ENCODE measurements at places on chromosomes 1 and 21.

- no peak for DNase-seq
Observed at GRCh38 chr1:33121728-33122127, 40.8 kb downstream of the AZIN2 start.

- no peak for DNase-seq
Observed at GRCh38 chr21:41707231-41707959, 59.5 kb downstream of the RIPK4 start.

DNA sequence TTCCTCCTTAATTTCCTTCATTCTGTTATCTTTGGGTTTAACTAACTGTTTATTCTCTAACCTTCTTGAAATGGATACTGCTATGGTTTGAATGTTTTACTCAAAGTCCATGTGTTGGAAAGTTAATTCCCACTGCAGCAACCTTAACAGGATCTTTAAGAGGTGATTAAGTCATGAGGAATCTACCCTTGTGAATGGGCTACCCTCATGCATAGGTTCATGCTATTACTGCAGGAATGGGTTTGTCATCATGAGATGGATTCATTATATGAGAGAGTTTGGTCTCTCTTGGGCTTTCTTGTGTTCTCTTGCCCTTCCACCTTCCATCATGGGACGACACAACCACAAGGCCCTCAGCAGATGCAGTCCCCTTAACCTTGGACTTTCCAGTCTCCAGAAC, 516.9 kb downstream of the ADGRL2 start:
- no peak for DNase-seq

- DNase-seq: no peak
Observed at GRCh38 chr1:203621559-203622262, 4.9 kb upstream of the ATP2B4 start.

DNA sequence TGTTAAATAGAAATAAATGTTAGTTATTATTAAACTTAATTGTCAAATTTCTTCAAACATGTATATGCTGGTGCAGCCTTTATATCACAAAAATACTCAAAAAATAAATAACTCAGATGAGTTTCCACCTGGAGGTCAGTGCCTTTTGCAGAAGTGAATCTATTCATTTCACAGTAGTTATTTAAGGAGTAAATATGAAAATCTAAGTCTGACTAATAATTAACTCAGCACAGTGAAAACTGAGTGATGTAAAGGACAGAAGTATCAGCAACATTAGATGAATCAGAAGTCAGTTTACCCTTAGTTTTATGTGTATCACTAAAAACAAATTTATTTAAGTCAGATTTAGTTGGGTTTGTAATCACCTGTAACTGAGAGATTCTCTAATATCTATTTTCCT, 2135.4 kb downstream of the MRPL39 start:
- DNase-seq: no peak

- DNase-seq: no peak
Observed at GRCh38 chr1:181347495-181348390, 135.6 kb upstream of the CACNA1E start.

DNA sequence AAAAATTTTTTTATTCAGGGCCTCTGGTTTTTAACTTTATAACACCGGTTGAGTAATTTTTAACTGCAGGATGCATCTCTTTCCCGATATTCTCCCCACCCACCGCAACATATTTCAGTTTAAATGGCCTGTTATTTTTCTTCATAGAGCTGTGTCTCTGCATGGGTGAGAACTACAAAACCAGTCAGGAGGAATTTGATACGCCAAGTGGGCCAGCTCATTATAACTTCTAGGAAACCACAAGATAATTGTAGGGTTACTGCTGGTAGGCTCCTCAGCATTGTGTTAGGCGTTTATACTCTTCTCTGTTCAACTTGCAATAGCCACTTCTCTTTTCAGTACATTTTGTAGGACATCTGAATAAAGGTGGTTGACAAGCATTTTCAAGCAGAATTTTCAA, 169.7 kb downstream of the PBX1 start:
- DNase-seq: no peak

DNA sequence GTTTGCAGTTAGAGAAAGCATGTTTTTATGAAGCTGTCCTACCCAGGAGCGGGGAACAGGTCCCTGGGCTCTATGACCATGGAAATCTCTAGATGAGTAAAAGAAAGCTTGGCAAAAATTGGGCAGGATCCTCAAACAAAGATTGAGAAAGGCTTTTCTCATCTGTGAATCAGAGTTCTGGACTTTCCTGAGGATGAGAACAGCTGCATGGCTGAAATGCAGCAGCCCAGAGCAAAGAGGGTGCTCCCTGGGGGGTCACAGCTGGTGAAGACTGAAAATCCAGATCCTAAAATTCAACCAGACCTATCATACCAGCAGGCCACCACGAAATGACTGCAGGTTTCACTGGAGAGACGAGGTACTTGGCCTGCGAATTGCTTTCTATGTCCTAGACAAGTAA, 65.7 kb upstream of the APP start:
- no peak for DNase-seq

DNA sequence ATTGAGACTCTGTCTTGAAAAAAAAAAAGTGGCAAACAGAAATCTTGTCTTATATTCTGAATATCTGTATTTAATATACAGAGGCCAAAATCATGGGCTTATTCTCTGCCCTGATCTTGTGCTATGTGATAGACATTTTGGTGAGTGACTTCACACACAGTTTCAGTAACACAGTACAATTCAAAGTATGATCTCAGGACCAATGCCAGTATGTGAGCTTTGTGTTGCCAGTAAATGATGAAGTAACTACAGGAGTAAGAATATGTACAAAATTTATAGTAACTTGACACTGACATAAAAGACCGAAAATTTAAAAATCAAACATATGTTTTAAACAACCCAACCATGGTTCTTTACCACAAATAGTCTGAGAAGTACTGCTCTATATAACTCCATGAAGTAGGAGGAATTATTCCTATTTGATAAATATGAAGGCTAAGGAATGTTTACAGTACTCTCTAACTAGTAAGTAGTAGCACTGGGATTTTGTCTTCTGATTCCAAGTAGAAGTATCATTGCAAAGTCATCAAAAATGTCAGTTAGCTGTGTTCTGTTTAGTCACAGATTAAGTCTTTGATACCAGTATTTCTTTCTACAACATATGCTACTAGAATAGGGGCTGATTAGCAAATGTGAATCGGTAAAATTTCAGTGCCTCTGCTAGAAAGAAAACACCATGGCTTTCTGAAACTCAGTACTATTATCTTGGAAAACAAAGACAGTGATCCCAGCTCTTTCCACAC, 25.3 kb downstream of the DPH5 start:
- no peak for DNase-seq

DNA sequence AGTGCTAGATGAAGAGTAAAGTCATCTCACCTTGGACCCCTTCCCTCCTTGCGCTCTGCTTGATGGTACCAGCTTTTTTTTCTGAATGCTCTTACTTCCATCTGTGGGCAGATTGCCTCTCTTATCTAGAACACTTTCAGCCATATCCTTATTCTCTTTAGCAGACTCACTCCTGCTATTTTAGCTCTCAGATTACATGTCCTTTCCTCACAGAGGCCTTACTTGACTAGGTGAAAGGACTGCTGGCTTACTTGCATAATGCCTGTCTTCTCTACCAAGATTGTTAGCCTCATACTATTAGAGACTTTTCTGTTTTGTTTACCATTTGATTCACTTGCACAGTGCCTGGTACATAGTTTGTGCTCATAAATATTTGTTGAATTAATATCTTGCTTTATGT, 9.3 kb downstream of the IFI44 start:
- DNase-seq: no peak

GRCh38 chr1:1554926-1555915, 14.8 kb upstream of the TMEM240 start:
- no peak for DNase-seq

DNA sequence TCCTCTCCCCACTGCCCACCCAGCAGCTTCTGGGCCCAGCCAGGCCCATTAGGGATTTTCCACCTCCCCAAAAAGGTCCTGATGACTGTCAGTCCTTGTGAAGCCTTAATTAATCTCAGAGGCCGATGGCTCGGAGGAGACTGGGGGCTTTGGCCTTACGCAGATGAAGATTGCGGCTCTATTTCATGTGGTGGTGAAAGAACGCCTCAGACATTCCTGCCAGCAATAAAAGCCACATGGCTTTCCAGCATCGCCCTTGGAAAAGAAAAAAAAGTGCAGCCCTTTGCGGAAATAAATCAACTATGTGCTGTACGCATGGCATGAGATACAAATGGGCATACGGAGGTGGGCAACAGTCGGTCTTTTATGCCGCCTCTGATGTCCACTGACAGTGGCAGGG, 6.6 kb upstream of the RUNX3 start:
- no peak for DNase-seq

- no peak for DNase-seq
Observed at GRCh38 chr1:9009438-9010370, 16.5 kb downstream of the SLC2A7 start.

- DNase-seq: no peak
Observed at GRCh38 chr1:4044967-4045366, 144.9 kb upstream of the C1orf174 start.

DNA sequence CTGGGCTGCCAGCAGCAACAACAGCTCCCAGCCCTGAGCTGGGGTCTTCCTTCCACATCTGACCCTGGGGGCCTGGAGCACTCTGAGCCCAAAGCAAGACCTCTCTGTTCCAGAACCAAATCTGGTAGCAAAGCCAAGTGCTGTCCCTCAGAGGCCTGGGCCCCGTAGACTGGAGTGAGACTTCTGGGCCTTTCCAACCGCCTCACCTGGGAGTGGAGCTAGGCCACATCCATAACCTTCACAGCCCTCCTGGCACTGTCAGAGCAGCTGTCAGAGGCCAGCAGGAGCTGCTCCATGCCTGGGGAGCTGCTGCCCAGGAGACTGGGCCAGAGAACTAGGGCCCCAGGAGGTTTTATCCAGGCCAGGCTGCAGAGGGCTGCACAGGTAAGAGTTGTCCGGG, 15.4 kb upstream of the SLC5A9 start:
- DNase-seq: no peak

- DNase-seq: no peak
Observed at GRCh38 chr1:173039626-173040025, 11.1 kb downstream of the TNFSF18 start.

DNA sequence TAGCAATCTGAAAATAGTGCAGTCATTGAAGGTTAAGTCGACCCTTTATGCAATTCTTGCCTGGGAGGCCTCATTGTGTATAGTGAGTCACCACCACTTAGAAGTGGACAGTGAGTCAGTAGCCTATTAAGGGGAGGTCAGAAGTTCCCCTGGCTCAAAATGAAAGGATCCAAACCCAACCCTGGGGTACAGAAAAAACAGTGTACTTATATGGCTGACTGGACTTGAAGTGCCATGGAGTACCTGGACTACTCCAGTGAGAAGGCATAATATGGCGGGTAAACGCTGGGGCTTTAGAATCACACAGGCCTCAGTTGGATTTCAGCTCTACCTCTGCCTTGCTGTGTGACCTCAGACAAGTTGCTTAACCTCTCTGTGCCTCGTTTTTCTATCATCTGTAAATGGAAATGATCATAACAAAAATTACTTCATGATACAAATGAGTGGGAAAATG, 2.2 kb upstream of the BCL9 start:
- DNase-seq: peak; percentile 17

- no peak for DNase-seq
Observed at GRCh38 chr1:232034556-232034955, 408.0 kb downstream of the DISC1 start.

- DNase-seq: no peak
Observed at GRCh38 chr1:907611-908451, 15.9 kb upstream of the SAMD11 start.

DNA sequence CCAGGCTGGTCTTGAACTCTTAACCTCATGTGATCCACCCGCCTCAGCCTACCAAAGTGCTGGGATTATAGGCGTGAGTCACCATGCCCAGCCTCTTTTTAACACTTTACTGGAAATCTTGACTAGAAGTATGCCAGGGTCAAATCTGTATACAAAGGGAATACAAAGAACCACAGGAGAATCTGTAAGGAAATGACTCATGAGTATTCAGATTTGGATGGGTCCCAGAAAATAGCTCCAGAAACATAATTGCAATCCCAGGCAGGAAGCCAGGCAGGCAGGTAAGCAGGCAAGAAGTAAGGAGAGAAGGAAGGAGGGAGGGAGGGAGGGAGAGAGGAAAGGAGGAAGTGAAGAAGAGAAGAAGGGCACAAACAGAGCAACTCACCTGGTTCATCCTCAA, 22.8 kb upstream of the TIAM1 start:
- no peak for DNase-seq

- DNase-seq: no peak
Observed at GRCh38 chr1:191592039-191592438, 566.2 kb upstream of the RGS18 start.

- no peak for DNase-seq
Observed at GRCh38 chr1:230235876-230236275, 168.8 kb downstream of the GALNT2 start.

DNA sequence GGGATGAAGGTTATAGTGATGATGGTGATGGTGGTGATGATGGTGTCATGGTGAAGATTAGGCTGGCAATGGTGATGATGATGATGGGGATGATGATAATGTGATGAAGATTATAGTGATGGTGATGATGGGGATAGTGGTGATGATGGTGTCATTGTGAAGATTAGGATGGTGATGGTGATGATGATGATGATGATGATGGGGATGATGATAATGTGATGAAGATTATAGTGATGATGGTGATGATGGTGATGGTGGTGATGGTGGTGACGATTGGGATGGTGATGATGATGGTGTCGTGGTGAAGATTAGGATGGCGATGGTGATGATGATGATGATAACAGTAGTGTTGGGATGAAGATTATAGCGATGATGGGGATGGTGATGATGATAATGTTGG, 285.1 kb upstream of the AJAP1 start:
- DNase-seq: no peak

DNA sequence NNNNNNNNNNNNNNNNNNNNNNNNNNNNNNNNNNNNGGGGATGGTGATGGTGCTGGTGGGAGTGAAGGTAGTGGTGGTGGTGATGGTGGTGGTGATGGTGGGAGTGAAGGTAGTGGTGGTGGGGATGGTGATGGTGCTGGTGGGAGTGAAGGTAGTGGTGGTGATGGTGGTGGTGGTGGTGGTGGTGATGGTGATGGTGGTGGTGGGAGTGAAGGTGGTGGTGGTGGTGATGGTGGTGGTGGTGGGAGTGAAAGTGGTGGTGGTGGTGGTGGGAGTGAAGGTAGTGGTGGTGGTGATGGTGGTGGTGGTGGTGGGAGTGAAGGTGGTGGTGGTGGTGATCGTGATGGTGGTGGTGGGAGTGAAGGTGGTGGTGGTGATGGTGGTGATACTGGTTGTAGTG, 93.6 kb downstream of the CRYAA start:
- no peak for DNase-seq

DNA sequence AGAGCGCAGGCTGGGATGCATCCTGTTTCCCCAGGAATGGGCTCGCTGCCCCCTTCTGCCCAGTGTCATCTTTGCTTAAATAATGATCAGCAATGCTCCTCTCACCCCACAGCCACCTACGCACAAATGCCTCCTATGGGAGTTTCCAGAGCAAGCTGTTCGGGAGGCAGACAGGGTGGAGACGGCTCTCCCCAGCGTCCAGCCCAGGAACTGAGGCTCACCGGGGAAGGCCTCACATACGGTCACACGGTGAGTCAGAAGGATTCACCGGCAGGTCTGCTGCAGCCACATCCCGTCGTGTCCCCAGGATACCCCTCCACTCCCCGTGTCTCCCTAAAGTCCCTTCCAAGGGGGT, 40.3 kb upstream of the RUNX3 start:
- no peak for DNase-seq

All from activated CD4-positive, alpha-beta T cell treated with anti-CD3 and anti-CD28 coated beads for 4 hours (primary cell).